ENCODE measurements at places on chromosomes 5 and 9.

DNA sequence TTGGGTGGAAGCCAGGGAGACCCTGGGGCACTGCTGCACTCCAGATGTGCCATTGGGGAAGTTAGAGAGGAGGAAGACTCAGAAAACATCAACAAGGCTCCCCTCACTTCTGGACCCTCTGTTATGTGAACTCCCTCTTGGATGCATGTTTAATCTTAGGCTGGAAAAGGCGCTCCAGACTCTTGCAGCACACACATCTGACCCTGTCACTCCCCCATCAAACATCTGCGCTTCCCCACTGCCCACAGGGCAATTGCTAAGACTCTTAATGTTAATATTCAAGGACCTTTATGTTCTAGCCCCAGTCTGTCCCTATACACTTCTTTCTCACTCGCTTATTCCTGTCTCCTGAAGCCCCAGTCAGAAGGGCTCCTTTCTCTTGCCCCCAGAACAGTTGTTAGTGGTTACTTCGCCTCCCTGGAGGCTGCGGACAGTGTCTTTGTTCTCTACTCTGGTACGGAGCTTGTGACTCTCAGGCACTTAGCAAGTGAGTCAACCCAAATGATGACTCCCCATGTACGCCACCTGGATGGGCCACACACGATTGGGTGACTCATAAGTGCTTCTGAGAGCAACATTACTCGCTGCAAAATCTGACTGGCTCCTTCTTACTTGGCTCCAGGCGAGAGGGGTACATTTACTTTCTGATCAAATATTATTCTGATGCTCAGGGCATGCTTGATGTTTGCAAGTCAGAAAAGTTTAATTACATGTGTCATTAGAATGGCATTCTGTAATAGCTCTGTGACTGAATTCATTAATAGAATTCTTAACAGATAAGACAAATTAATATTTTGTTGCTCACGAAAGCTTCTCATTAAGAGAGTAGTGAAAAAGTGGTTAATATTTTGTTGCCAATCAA lies 193.6 kb downstream of the HSPA4 start:
- DNase-seq = no peak

- DNase-seq = peak; percentile 40
These were observed 20.7 kb downstream of the NLN start for GRCh38 chr5:65742565-65743231.

DNA sequence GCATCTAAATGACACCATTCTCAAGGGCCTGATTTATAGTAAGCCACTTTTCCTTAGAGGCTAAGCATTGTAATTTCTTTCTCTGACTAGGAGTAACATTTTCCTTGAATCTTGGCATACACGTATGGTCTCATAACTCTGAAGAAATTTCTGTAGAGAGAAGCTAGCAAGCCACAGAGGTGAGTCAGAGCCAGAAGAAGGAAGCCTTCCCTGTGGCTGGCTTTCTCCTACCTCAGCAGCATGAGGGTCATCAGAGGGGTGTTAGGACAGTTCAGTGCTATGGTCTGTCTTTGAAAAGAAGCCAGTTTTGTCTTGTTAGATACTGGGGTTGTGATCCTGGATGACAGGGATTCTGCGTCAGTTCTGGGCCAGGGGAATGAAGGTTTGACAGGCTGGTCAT lies 3.2 kb downstream of the SNX30 start:
- DNase-seq = no peak

DNA sequence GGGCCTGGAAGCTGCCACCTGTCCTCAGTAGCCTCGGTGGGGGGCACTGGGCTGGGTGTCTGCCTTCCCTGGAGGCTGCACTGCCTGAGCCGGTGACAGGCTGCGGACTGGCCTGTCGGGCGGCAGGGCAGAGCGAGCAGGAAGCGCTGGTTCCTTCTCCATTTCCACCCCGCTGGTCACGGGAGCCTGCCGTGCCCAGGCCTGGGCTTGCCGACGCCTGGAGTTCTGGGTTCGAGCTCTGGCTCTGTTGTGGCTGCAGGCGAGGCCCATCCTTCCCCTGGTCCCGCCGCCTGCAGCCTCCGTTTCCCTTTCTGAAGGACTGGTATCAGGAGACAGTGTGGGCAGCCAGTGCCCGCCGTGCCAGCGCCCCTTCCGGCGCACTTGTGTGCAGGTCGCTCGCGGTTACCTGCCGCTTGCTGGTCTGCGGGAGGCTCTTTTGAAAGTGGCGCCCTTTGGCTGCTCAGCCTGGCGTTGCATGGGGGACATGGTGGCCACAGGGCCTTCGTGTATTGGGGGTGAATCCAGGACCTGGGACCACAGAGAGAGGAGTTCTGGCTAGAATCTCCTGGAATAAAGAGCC lies 34.0 kb downstream of the RXRA start:
- DNase-seq = no peak

- DNase-seq = peak; percentile 30
These were observed 35.5 kb downstream of the ADAM19 start for GRCh38 chr5:157540124-157540523.

DNA sequence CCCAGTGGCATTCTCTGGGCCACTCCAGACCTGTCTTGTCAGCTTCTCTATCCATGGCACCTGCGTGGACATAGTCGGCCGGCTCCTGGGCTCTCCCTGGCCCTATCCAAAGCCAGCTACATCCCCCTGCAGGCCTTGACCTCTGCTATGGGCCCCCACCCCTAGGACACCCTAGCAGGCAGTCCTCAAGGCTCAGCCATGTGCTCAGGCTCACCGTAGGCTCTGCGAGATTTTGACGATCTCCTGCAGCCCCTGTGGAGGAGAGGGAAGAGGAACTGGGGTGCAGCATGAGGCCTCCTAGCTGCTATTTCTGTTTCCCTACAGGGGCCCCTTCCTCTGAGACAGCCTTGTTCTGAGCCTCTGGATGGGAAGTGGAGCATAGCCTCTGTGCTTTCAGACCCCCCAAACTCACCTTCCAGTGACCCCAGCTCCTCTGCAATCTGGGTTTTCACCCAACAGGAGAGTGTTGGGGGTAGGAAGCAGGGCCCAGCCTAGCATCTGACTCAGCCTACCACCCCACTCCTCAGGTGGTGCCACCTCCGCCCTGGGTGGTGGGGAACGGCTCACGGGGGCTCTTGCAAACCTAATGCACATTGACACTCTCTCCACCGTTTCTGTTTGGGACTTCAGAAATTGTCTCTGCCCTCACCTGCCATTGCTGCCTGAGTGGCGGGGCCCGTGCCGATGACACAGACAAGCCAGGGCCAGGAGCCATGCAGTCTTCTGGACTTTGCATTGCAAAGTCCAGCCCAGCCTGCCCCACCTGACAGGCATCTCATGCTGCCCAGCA lies 36.7 kb downstream of the HRH2 start:
- DNase-seq = no peak

GRCh38 chr5:1413211-1413610 lies 32.0 kb downstream of the SLC6A3 start:
- DNase-seq = no peak
